ENCODE measurements at places on chromosomes 6 and 20.

DNA sequence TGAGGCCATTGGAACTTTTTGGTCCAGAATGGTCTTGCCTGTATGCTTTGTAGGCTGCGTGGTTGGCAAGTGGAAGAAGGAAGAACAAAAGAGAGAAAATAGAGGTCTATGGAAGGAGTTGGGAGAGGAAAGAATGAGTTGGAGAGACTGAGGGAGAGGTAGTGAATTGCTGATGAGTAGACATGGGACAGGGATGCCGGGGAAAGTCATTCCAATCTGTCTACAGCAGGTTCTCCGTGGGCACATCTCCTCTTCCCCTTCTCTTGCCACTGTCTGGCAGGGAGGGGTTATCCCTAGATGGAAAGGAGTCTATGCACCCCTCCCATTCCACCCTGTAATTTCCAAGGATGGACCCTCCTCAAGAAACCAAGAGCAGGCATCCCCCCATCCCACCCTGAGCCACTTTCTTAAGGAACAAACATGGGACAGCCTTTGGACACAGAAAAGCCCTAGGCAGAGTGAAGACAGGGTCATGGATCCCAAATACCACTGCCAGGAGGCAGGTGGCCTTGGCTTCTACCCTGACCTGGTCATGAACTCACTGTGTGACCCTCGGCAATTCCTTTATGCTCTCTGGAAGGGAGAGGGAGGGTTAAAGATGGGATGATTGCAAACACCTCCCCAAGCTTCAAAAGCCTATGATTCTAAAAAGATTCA, 196.9 kb downstream of the LRFN2 start:
- no peak for DNase-seq

DNA sequence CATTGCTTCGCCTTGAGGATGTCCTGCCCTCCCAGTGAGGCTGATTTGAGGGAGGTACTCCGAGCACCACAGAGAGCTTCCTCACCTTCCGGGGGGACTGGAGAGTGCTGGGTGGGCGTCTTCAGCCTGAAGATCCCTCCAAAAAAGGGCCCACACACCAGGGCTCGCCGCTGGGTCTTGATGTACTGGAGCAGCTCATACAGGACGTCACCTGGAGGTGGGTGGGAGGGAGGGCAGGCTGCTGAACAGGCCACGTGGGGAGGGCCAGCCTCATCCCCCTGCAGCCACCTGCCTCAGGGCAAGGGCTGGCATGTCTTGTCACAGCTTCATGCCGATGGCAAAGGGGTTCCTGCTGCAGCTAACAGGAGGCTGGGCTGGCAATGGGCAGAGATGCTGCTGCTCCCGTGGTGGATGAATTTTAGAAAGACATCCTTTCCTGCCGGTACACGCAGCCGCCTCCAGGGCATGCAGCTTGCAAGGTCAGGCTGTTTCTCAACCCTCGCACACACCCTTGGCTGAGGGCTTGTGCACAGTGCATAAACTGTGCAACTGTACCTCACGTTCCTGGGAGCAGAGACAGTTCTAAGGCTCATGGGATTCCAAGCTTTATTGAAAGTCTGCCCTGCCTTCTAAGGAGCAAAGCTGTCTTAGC, 14.0 kb downstream of the ETV7 start:
- DNase-seq = no peak

DNA sequence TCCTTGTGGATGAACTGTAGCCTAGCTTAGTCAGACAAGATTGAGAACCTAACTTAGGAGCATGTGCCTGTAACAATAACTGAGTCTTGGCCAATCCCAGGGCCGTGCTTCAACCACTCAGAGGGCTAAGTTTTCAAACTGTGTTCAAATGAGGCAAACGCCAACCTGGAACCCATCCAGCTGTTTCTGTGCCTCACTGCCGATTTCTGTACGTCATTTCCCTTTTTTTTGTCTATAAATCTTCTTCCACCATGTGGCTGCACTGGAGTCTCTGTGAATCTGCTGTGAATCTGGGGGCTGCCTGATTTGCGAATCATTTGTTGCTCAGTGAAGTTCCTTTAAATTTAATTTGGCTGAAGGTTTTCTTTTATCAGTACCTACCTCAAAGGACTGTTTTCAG, 115.0 kb upstream of the CHD6 start:
- no peak for DNase-seq

- no peak for DNase-seq
Measured at GRCh38 chr6:166348305-166348949, 6.1 kb upstream of the SFT2D1 start.

DNA sequence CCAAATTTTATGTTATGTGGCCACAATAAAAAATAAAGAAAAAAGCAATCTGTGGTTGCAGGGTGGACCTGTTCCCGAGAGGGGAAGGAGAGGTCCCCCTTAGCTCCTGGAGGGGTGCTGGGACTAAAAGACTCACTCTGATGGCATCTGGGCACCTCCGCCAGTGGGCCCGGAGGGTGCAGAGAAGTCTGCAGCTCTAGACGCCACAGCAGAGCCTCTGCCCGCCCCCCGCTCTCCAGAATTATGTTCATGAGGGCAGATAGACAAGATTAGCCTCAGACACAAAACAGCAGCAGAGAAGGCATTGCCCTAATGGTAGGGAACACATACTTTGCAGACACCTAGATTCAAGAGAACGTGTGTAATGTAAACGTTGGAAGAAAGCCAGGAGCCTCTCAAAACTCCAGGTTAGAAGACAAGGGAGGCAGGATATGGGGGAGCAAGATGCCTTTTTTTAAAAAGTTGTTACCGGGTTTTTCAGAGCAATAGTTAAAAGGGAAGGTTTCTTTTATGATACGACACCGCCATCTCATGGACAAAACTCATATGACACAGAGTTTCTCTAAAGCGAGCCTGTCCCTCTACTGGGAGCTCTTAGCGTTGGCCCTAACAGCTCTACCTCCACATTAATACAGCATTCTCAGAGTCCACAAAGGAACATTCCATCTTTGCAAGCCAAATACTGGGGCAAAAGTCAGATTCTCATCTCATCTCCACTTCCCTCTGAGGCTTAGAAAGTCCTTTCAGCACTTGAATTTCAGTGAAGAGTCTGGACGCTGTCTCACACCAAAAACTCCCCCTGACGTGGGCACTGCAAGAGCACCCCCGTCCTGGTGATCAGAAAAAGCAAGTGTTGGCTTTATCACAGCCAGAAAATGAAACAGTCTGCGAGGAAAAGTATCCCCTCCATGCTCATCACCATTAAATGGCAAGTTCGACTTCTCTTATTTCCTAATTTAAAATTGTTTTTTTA, 47.2 kb downstream of the FOXF2 start:
- DNase-seq = peak; percentile 62

GRCh38 chr6:28496099-28496779, 19.4 kb downstream of the GPX6 start:
- DNase-seq = no peak

- DNase-seq = no peak
Measured at GRCh38 chr6:155646443-155646842, 190.8 kb upstream of the NOX3 start.

DNA sequence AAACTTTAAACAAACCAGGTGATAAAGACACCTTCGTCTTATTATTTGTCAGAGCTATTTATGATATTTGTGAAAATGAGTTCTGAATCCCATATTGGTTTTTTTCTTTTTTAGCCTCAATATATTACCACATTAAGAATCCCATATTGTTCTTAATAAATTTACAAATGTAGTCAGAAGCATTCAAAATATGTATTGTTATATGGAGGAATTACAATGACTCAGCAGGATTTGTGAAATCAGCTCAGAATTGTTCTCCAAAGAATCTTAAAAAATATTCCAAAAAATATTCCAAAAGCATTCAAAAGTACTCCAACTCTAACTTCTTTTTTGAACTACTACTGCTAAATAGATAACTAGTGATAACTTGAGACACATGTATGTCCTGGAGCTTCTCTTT, 6.5 kb upstream of the ZNF343 start:
- DNase-seq = no peak

DNA sequence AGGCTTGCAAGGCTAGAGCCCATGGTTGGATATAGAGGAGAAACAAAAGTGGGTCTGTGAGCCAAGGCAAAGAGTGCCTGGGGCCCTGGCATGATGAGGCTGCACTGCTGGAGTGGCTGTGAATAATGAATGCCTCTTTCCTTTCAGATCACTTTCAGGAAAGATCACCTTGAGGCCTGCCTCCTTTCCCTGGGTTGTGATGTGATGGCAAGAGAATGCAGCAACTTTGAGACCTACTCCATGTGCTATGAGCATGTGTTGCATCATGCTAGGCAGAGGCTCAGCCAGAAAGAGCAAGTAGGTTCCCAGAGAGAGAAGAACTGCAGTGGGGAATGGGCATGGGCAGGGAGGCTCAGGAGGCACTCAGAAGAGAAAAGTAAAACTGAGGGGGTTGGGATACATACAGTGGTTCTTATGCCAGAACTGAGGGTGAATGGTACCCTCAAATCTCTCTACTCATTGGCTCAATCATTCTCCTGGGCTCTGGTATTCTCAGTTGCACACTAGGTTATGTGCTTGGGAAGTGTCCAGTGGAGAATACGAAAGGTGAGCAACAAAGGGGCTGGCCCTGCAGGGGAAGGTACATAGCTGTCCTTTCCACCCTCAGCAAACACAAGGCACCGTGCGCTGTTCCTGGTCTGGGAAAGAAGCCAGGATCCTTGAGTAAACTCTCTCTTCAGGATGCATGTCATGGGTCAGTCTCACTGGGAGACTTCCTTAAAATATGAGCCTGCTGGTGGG, 45.9 kb downstream of the CD164 start:
- DNase-seq = no peak

DNA sequence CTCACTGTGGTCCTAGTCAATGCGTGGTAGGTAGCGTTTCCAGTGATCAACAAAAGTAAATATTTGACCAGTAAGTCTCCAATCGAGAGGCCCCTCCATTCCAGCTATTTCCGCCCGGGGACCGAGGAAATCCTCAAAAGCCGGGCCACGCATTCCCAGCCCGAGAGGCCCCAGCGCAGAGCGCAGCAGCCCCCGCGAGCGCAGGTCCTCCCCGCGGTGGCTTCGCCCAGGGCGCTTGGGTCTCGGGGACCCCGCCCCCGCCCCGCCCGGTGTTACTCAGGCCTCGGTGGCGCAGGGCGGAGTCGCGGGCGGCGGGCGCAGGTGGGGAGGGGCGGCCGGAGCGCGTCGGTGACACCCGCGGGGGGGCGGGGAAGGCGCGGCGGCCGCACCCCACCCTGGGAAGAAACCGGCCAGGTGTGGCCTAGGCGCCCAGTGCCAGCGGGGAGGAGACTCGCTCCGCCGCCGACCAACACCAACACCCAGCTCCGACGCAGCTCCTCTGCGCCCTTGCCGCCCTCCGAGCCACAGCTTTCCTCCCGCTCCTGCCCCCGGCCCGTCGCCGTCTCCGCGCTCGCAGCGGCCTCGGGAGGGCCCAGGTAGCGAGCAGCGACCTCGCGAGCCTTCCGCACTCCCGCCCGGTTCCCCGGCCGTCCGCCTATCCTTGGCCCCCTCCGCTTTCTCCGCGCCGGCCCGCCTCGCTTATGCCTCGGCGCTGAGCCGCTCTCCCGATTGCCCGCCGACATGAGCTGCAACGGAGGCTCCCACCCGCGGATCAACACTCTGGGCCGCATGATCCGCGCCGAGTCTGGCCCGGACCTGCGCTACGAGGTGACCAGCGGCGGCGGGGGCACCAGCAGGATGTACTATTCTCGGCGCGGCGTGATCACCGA, at the start of gene DSP:
DSP (plus strand) TSS at position 497 of the 890 bp plus-strand sequence; CDS start at position 742, 245 bp downstream.
- peak; percentile 25 for DNase-seq

GRCh38 chr6:17311595-17312311, 30.6 kb downstream of the RBM24 start:
- no peak for DNase-seq

DNA sequence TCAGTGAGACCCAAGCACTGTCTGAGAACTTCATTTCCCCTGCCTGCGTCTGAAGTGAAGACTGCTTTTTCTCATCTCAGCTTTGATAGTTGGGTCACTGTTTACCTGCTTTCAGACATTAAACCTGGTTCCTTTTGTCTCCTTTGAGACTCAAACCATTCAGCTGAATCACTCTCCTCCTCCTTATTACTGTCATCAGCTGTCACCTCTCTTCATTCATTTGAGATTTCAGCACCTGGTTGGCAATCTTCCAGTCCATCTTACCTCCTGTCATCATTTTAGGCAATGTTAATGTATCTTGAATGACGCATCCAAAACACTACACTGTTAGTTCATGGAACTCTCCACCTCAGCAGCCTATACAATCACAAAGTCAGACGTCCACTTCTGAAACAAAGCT, 34.3 kb upstream of the SOX4 start:
- no peak for DNase-seq

GRCh38 chr20:2851086-2851485, 10.5 kb downstream of the VPS16 start:
- DNase-seq = no peak

GRCh38 chr20:23407781-23408464, 13.4 kb downstream of the NAPB start:
- DNase-seq = peak; percentile 35

GRCh38 chr6:138419766-138420165, 15.7 kb downstream of the HEBP2 start:
- DNase-seq = no peak

DNA sequence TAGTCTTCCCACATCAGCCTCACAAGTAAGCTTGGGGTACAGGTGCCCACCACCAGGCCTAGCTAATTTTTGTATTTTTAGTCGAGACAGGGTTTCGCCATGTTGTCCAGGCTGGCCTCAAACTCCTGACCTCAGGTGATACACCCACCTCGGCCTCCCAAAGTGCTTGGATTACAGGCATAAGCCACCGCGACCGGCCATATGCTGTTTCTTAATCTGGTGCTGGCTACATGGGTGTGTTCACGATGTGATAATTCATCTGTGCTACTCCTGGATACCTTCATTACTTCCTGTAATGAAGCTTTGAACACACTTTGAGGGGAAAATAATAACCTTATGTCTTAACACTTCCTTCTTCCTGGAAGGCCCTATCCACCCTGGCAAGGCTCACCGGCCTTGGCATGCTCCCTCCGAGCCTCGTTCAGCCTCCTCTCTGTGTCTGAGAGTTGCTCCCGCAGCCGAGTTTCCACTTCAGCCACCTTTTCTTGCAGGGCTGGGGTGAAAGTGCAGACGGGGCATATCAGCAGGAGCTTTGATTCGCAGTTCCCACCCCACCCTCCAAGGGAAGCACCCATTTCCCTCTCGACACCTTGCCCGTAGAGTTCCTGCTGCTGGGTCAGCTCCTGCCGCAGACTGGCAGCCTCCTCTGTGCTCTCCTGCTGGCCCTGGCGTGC, 5.6 kb upstream of the PSORS1C2 start:
- no peak for DNase-seq
